ENCODE measurements at places on chromosomes 3 and 15.

DNA sequence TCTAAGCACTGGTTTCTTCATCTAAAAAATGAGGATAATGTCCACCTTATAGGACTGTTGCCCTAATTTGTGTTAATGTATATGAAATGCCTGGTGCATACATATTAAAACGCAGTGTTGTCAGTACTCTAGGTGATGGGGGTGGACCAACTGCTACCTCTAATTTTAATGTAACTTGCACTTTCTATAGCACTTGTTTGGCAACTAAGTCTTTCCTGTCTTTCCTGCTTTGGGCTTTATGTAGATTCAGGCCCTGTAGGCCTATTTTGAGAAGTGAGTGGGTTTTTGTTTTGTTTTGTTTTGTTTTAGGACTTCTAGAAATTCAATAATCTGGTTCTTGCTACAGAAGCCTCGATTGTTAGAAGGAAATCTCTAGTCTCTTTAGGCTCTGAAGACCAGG lies 21.2 kb downstream of the SLC7A14 start:
- no peak for DNase-seq

DNA sequence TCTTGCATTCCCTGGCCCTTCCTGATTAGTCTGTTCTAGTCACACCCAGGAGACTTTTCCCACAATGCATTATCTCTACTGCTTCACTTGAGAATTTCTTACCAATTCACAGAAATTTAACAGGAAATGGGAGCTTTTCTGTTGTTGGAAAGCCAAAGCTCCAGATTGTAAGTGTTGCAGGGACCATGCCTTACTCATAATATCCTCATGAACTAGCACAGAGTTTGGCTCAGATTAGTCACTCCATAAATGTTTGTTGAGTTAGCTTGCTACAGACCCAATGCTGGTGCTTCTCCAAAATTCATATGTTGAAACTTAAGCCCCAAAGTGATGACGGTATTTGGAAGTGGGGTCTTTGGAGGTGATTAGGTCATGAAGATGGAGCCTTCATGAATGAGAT lies 232.6 kb downstream of the GAP43 start:
- DNase-seq = no peak

GRCh38 chr3:54259636-54260035 lies 137.3 kb downstream of the CACNA2D3 start:
- no peak for DNase-seq

DNA sequence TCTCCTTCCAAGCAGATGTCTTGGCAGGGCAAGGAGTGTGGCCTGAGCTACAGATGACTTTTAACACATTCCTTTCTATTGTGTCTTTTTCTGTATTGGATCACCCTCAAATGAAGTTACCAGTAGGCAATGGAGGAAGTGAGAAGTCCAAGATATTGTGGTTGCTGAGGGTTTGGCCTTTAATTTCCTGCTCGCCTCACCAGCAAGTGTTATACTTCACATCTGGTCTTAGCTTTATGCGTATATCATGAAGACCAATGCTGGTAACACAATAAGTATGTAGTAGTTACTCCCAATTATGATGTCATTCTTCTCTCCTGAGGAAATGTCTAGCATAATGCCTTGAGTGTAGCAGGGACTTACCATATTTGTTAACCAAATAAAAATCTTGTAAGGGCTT lies 179.9 kb downstream of the ZIC1 start:
- DNase-seq = no peak

DNA sequence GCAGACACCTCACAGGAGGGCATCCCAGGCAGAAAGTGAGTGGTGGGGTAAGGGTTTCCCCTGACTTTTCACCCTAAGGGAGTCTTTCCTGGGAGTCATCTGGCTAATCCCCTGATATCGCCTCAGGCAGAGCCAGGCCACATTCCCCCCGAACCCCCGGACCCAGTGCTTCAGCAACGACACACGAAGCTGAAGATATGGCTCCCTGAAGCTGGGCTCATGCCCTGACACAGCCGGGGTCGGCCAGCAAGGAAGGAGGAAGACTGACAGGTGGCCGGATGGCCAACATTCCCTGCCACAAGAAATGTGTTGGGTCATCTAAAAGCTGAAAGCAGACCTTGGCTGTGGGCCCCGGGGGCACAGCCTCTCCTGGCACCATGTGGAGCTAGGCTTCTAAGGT lies 14.4 kb downstream of the CHST13 start:
- DNase-seq = no peak

DNA sequence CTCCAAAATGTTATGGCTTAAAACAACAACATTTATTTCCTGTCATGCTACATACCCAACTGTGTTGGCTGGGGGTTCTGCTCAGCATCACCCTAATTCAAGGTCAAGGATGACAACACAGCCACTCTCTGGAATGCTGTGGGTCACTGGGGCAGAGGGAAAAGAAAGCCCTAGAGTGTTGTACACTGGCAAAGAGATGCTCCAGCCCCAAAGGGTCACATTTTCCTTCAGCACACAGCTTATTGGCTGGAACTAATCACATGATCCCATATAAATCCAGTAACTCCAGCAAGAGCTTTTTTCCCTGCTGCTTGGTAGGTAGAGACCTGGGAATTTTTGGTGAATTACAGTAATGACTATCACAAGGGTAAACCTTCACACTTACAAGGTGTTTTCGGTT lies 1041.4 kb downstream of the NTRK3 start:
- DNase-seq = no peak

- DNase-seq = no peak
Observed at GRCh38 chr3:173676094-173676493, 278.6 kb downstream of the NLGN1 start.

DNA sequence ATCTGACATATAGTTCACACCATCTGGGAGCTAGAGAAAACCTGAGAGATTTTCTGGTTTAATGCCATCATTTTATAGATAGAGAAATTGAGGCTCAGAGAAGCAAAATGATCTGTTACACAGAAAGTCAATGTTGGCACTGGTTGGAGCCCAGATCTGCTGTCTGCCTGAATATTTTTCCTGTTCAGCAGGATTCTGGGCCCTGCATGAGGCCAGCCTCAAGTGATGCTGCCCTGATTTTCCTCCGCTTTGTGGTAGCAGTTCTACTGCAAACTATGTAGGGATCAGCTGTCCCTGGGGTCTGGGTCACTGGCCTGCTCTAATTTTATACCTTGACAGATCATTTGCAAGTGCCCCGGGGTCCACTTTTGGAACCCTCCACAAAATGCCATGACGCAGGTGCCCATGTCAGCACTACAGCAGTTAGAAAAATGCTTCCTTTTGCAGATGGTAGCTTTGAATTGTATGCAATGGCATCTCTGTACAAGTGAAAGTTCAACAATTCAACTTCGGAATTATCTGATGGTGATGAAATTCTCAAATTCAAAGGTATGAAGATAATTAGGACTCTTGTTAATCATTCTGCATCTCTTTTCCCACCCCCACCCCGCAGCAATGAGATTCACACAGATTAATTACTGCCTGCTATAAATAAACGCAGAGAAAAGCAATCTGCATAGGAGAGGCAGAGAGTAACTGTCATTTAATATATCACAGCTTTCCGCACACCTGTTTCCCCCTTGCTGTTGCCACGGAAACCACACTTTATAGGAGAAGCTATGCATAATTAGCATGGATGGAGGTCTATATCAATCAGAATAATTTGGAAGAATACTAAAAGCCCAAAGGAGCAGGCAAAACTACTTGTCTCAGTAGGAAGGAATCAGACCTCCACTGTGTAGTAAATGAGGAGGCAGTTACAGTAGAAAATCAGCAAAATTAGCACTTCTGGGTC lies 222.6 kb downstream of the PDCD6IP start:
- DNase-seq = no peak

DNA sequence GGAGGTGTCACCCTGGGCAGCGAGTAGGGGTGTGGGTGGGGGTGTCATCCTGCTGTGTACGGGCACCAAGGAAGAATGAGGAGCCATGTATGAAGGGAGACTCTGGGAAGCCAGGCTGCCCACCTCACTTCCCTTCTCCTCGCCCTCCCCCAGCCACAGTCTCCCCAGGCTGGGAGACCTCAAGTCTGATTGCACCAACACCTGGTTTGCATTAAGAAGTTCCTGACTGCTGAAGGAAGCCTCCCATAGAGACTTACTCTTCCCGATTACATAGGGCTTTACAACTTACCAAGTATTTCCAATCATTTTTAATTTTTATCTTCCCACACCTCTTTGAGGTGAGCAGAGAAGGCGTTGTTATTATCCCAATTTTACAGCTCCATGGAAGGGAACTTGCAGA lies 29.5 kb upstream of the SMAD3 start:
- DNase-seq = no peak

- no peak for DNase-seq
Observed at GRCh38 chr3:73584873-73585272, 39.9 kb downstream of the PDZRN3 start.

GRCh38 chr3:99776516-99777209 lies 41.0 kb upstream of the CMSS1 start:
- no peak for DNase-seq

Measured in activated CD4-positive, alpha-beta T cell treated with anti-CD3 and anti-CD28 coated beads, Interleukin-2, amount 50 U/mL, for 4 hours (primary cell).